ENCODE measurements at places on chromosomes 1 and 21.

DNA sequence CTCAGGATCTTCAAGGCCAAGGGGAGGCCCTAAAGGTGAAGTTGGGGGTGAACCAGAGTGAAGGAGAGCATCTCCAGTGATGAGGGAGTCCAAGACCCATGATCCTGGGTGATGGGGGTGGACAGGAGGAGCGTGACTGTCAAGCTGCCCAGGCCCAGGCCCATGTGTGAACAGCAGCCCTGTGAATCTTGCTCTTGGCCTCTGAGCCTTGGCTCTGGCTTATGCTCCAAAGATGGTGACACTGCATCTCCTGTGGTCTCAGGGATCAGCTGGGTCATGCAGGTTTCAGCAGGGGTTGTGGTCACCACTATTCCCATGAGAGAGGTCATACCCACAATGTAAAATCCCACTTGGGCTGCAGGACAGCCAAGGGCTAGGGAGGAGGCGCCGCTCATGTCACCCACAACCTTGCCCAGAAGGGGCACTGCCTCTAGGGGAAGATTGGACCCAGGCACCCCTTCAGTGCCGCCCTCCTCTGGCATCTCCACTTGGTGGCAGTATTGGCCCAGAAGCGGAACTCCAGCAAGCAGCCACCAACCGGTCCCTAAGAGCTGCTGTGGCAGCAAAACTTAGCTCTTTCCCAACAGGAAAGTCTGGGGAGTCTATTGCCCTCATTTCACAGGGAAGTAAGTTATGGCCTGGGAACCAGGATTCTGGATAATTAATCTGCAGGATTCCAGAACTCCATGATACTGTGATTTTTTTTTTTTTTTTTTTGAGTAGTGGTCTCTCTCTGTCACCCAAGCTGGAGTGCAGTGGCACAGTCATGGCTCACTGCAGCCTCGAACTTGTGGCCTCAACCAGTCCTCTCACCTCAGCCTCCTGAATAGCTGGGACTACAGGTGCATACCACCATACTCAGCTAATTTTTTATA is 7.5 kb upstream of the WNT3A start:
- peak; percentile 64 for DNase-seq

DNA sequence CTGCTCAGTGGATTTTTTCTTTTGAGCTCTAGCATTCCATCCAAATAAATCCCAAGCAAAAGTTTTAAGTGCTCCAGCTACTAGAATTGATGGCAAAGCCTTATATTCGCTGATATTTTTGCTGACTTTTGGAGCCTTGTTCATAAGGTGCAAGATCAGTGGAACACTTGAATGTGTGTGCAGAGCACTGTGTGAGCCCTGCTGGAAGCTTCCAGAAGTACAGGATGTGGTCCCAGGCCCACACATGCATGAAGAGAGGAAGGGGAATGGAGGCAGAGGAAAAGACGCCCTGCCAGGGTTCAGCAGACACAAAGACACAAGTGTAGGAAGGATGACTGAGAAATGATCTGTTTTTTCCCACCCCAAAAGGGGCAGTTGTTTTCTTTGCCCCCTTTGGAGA is 169.4 kb downstream of the KCNJ6 start:
- peak; percentile 18 for DNase-seq

- DNase-seq: peak; percentile 71
These were observed 1561.5 kb downstream of the MRPL39 start for GRCh38 chr21:24045775-24046215.

- DNase-seq: no peak
These were observed 42.4 kb upstream of the C1orf198 start for GRCh38 chr1:230910755-230911117.

DNA sequence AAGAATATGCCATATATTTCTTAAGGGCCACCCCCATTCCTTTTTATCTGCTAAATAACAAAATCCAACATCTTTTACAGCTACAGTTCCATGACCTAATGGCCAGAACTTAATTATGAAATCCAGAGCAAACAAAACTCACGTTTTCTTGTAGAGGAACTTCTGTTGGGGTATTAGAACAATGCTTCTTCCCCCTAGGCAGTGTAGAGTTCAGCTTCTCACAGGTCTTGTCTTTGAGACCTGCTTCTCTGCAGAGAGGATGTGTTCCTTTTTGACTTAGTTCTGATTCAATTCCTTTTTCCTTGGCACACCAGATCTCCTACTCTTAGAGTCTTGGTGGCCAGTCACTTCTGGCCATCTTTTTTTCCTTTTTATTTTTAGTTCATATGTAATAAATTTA is 22.2 kb downstream of the VAV3 start:
- DNase-seq: no peak

- DNase-seq: no peak
These were observed 492.0 kb upstream of the USP24 start for GRCh38 chr1:55707196-55707595.

DNA sequence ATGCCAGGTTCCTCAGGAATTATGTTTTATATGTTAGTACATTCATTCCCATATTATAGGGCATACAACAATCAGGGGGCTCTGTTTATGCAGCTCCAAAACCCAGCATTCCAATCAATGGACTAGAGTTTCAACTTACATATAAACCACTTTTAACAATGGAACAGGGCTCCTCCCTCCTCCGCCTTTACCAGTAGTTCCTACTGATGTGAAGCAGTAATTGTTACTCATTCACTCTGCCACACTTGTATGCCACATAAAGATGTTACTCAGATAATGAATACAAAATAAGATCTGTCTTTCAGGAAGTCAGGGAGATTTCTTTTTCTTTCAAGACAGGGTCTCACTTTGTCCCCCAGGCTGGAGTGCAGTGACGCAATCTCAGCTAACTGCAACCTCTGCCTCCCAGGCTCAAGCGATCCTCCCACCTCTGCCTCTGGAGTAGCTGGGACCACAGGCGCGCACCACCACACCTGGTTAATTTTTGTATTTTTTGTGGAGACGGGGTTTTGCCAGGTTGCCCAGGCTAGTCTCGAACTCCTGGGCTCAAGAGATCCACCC is 17.1 kb downstream of the ZNF281 start:
- DNase-seq: no peak

DNA sequence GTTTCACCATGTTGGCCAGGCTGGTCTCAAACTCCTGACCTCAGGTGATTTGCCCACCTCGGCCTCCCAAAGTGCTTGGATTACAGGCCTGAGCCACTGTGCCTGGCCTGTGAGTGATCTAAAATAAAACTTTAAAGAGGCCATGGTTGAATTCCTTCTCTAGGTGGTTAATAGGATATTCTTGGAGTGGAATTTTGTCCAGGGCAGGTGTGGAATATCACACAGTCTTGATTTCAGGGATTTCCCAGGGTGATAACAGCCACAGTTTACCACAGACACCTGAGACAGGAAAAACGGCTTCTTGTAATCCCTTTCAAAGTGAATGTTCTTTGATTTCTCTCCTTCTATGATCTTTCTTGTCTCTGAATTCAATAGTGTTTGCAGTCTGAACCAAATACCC is 32.1 kb upstream of the C1orf21 start:
- no peak for DNase-seq

- DNase-seq: no peak
These were observed 38.3 kb downstream of the PTGFRN start for GRCh38 chr1:116948046-116948445.

DNA sequence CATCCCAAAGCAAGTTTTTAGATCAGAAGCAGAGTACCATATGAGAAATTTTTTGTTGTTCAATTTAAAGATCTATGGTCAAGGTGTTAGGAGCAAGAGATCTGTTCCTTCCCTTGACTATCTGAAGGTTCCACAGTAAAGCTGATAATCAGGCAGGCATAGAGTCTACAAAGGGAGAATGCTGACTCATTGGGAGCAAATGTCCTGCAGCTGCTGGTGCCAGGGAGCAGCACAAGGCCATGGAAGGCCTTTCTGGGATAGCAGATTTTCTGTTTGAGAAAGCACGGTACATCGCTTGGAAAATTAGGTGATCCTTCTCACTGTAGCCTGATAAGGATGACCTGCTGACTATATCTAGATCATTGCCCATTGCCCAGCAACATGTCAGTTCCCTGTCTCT is 210.1 kb upstream of the C1orf87 start:
- no peak for DNase-seq

DNA sequence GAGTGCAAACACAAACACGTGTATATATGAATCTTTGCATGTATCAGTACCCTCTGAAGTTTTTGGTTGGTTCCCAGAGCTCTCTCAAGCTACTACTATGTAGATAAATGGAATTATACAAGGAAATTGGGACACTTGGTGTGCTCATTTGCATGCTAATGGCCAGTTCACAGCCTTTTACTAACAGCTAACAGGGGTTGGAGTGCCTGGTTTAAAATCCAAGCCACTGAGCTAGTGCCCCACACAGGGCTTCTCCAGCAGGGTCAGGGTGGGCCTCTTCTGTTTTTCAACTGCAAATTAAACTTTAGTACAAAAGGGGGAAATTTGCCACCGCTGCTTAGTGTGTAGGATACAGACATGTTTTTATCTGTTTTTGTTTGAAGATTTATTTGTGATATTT is 121.0 kb downstream of the ATP5PO start:
- no peak for DNase-seq

GRCh38 chr1:79204779-79205479 is 198.4 kb upstream of the ADGRL4 start:
- DNase-seq: no peak

GRCh38 chr1:154324669-154325582 is at the start of gene ATP8B2:
Gene ATP8B2, plus strand, starts transcription at chr1:154325525. Its CDS starts 2,617 bp downstream, at chr1:154328142.
- DNase-seq: peak; percentile 92

DNA sequence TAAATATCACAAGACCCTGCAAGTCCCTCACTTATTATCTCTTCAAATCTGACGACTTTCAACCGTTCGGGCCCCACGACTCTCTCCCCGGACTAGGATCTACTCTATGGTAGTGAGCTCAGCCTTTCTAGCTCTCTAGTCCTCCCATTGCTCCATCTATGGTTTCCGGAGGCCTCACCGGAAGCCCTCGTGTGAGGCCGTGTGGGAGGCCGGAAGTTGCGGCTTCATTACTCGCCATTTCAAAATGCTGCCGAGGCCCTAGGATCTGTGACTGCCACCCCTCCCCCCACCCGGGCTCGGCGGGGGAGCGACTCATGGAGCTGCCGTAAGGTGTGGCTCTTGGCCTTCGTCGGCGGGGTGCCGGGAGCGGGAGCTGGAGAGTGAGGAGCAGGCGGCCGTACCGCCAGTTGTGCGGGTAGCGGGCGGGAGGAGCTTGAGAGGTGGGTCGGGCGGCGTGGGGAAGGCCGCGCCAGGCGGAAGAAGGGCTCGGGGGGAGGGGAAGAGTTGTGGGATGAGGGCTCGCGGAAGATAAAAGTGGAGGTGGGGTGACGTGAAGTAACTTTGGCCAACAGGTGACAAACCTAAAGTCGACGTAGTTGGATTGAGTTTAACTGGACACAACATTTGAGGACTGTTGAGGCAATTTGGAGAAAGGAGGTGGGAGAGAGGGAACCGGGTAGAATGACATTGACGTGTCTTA is at the start of gene MDM4:
Gene MDM4 (plus strand): TSS at position 227 of the 700 bp plus-strand sequence. CDS start 9,113 bp downstream, outside the sequence.
- peak; percentile 93 for DNase-seq

DNA sequence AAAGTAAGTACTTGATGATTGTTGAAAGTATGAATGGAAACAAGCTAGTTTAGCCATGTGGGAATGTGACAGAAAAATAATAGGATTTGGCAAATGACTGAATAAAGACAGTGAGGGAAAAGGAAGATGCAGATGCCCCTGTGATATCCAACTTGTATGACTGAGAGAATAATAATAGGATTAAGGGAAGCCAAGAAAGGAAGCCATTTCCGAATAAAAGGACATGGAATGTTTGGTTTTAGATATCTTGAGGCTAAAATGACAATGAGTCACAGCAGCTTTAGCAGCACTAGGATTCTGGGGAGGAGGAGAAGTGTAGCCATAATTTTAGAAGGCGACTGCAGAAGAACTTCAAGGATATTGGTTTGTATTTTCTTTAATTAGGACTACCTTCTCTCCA is 109.2 kb downstream of the TTLL7 start:
- no peak for DNase-seq

DNA sequence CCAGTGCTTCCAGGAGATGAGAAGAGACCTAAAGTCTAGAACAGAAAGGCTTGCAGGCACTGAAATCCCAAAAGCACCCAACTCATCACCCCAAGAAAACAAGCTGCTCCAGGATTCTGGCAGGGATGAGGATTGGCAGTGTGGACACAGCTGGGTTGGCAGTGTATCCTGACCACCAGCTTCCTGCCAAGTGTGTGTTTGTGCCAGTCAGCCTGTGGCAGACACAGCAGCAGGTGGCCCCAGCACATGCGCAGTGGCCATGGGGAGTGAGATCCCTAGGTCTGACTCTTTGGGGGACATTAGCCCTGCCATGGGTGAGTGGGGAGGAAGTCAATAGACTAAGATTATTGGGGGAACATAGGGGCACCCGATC is 8.7 kb upstream of the SNAPIN start:
- DNase-seq: no peak

DNA sequence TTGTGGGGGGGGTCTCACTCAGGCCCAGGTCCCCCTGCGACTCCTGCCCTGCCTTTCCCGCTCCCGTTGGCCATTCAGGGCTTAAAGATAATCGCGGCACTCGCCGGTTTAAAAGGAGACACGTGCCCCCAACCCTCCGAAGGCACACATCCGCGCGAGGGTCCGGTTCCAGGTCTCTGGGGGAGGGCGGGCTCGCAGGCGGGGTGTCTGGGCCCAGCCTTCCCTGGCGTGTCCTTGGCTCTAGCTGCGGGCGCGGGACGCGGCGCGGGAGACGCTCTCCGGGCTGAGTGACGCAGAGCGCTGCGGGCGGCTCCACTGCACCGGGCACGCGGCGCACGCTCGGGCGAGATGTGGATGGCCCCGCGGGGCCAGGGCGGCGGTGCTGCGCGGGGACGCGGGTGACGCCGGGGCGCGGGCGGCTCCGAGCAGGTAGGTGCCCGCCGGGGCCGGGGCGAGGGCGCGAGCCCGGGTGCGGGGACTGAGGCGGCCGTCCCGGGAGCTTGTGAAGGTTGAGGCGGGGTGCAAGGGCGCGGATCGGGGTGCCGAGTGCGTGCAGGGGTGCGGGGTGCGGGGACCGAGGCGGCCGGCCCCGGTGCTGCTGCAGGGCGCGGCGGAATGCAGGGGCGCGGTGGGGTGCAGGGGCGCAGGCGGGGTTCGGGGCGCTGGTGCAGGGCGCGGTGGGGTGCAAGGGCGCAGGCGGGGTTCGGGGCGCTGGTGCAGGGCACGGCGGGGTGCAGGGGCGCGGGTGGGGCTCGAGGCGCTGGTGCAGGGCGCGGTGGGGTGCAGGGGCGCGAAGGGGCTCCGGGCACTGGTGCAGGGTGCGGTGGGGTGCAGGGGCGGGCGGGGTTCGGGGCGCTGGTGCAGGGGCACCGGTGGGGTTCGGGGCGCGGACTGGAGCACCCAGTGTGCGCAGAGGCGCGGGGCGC is 3.3 kb upstream of the TRPM2 start:
- DNase-seq: no peak

DNA sequence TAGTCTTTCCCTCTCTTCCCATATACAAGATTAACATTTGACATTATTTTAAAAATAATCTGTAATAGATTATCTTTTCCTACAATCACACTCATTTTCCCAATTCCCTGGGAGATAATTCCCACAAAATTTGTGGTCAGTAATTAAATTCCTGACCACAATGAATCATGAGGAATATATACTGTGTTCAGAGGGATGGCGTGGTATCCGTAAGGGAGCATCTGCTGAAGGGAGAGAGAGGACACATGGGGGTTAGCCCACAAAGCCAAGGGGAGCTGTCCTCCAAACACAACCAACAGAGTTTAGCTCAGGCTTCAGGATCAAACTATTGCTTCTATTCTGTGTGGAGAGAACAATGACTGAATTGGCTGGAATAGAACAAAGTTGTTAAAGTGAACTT is 57.1 kb upstream of the PPP2R5A start:
- no peak for DNase-seq

Measured in left forelimb (tissue), 1 donor.